GM20000 (cell line): ENCODE measurements at places on chromosomes 16 and 17.

DNA sequence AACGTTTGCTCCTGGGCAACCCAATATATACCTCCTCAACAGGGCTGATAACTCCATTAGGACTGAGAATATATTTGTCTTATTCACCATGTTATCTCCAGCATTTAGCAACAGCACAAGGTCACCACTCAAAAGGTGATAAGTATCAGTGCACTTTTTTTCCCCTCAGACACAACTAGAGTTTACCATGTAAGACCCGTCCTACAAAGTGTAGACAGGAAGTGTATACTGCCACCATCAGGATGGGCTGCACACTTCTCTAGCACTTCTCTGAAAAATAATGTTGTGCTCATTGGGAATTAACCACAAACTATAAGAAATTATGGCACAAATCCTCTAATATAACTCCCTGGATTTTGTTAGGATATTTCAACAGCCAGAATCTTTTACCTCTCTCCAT is 5.7 kb upstream of the VAT1L start:
- no peak for DNase-seq

DNA sequence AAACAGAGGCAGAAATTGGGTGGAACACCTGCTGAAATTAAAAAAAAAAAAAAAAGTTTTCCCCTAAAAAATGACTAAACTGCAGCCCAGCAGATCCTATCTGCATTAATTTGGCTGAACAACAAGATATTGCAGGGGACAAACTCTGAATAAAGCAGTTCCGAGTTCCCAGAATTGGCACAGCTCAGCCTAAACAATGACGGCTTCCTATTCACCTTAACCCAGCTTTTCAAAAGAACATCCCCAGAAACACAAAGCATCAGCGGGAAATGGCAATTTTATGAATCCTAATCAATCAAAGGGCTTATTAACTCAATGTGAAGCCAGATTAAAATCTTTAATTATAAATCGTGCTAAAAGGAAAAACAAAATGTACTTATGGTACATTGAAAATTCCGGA is 497.8 kb upstream of the ZFHX3 start:
- DNase-seq, result no peak

DNA sequence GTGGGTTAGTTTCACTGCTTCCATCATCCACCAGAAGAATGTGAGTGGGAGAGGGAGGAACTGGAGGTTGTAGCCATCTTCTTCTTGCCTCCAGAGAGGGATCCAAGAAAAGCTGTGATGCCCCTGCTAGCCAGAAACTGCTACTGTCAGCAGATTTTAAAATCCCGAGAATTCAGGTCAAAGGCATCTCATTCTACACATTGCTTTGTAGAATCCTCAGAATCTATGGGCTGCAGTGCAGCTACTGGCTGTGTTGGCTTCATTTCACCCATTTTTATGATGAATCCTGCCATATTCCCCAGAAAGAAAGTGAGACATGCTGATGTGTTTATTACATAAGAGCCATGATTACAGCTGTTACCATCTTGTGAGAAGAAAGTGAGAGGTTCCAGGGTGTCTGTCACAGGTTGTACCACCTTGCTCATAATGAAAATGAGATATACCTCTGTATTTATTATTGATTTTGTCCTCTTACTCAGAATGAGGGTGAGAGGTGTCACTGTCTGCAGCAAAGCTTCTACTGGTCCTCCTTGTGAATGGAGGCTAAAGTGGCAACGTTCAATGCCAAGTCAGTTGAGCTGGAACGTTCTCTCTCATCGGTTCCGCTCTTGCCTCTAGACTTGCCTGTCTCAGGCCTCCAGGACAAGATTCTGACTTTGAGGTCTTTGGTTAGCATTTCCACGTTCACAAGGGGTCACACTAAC is 50.1 kb upstream of the MYH10 start:
- no peak for DNase-seq

GRCh38 chr16:10525214-10525825 is 55.1 kb downstream of the EMP2 start:
- DNase-seq, result no peak

DNA sequence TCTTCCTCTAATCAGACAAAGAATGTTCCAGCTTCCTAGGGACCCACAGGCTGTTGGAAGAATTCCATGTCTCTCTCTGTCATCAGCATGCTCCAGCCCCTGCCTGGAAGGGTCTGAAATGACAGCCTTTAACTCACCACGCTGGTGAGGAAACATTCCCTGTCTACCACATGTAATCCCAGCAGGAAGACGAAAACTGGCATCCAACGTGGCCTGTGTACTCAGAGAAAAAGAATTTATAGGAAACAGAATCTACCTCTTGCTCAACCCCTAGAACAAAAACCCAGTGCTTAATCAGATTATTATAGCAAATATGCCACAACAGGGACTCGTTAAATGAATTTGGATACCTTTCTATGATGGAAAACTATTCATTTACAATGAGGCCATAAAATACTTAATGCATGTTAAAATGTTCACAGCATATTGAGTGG is 147.3 kb upstream of the FOXF1 start:
- no peak for DNase-seq

- DNase-seq, result no peak
Measured at GRCh38 chr16:23079675-23080301, 69.5 kb downstream of the USP31 start.

DNA sequence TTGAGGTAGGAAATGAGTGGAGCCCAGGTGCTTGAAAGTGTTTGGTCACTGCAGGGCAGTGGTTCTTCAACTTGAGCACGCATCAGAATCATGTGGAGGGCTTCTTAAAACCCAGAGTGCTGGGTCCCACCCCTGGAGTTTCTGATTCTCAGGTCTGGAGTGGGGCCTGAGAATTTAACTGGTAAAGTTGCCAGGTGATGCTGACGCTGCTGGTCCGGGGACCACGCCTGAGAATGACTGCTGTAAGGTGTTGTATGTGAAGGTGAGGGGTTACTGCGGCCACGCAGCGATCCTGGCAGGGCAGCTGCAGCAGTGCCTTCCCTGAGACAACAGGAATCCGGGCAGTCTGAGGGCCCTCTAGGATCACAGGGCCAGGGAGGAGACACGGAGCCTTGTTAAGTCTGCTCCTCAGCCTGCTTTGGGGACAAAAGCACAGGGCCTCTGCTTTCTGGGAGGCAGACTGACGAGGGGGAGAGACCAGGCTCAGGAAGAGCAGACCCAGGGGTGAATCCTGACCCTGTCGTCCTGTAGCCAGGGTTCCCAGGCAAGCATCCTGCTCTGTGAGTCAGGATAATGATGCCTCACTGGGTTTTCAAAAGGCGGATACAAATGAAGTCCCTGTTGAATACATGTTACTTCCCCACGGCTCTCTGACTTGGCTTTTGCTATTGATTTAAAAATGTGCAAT is 16.2 kb downstream of the CCDC42 start:
- no peak for DNase-seq

- DNase-seq, result no peak
Measured at GRCh38 chr17:74950207-74950606, 14.5 kb downstream of the OTOP3 start.

DNA sequence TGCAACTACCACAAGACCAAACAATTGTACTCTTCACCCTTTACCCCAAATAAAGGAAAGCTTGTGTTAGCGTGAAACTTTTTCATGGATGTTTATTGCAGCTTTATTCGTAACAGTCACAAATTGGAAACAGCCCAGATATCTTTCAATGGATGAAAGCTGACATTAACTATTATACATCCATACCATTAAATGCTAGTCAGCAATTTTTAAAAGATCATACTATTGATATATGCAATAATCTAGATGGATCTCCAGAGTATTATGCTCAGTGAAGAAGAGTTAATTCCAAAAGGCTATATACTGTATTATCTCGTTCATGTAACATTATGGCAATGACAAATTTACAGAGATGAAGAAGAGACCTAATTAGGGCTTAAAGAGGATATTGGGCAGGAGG is 1491.2 kb upstream of the CDH8 start:
- DNase-seq, result no peak

- no peak for DNase-seq
Measured at GRCh38 chr17:28896491-28896883, 1.0 kb downstream of the FLOT2 start.

- DNase-seq, result no peak
Measured at GRCh38 chr17:72519598-72519936, 398.7 kb downstream of the SOX9 start.

- no peak for DNase-seq
Measured at GRCh38 chr16:11152677-11153331, 103.2 kb downstream of the SOCS1 start.

DNA sequence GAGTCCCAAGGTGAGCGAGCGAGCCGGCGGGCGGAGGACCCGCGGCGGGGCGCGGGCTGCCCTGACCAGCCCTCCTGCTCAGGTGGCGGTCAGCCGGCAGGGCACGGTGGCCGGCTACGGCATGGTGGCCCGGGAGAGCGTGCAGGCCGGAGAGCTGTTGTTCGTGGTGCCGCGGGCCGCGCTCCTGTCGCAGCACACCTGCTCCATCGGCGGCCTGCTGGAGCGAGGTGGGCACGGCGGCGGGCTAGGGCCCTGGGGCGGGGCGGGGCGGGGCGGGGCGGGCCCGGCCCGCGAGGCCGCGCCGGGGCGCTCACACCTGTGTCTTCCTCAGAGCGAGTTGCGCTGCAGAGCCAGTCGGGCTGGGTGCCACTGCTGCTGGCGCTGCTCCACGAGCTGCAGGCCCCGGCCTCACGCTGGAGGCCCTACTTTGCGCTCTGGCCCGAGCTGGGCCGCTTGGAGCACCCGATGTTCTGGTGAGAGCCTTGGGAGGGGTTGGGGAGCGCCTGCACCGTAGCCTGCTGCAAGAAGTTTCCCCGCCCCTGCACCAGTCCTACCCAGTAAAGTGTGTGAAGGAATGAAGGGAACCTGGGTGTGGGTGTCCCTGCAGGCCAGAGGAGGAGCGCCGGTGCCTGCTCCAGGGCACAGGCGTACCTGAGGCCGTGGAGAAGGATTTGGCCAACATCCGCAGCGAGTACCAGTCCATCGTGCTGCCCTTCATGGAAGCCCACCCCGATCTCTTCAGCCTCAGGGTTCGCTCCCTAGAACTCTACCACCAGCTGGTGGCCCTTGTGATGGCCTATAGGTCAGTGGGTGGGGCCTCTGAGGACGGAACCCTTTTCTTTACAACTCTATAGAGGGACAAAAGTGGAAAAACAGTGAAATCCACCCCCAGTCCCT is 802 bp downstream of the SETD6 start:
- DNase-seq, result peak; percentile 73

GRCh38 chr16:85018529-85019236 is 7.3 kb upstream of the ZDHHC7 start:
- DNase-seq, result no peak

DNA sequence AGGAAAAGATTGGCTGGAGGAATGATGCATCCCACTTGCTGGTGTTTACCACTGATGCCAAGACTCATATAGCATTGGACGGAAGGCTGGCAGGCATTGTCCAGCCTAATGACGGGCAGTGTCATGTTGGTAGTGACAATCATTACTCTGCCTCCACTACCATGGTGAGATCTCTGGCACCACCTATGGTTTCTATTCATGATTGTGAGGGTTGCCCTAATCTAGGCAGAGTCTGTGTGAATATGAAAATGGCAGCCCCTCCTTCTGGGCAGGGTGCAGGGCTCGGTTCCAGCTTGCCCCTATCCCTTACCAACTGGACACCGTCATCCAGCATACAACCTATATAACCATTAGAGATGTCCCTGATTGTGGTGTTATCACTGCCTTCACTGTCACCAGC is 33.4 kb downstream of the ITGB3 start:
- DNase-seq, result no peak

DNA sequence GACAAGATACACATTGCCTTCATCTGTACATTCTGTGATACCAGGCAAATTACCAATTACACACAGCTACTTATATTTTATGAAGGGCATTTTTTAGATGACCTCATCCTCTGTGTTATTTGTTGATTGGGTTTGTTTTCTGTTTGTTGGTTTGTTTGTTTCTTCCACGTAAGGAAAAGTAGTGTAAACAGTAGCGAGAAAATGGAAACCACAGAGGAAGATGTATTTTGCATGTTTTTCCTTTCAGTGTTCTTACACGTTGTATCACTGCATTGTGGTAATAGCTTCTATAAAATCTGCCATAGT is 12.9 kb downstream of the C17orf58 start:
- DNase-seq, result no peak

GRCh38 chr16:67736858-67737257 is 17.7 kb upstream of the GFOD2 start:
- no peak for DNase-seq

- DNase-seq, result peak; percentile 37
Measured at GRCh38 chr16:11796227-11797165, 562 bp downstream of the ZC3H7A start.

- no peak for DNase-seq
Measured at GRCh38 chr17:60102632-60103096, 23.9 kb upstream of the HEATR6 start.

DNA sequence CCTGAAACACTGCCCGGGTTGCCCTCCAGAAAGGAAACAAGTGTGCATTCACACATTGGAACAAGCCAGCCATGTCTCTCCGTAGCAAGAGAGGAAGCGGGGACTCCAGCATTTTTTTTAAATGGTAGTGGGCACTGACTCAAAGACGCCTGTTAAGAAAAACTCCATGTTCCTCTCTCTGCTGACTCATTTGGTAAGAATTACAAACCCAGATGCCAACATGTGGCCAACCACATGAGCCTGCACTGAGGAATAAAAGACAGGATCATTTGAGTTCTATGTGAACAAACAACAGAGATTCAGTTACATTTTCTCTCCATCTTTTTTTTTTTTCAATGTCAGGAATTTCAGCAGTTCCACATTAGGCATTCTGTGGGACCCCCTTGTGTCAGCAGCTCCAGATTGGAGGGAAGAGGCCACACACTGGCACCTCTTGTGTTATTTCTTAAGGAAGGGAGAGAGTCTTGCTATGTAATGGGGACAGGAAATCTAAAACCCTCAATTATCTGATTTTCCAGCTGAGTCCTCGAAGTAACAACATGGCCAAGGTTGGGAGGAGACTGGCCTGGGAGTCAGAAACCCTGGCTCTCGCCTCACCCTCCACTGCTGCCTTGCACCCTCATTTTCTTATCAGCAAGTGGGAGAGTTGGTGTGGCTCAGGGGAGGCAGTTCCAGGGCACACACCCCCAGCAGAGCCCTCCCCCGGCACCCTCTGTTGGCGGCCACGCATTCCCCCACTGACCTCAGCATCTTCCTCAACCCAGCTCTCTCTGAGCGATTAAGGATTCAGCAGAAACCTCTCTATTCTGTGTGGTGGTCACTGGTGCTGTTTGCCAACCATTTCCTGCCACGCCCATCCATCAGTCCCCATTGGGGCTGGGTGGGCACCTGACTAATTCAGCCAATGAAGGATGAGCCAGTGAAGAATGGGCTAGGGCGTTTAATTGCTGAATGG is 173.0 kb downstream of the FOXL1 start:
- no peak for DNase-seq

GRCh38 chr17:1000597-1001461 is 3.9 kb downstream of the TIMM22 start:
- no peak for DNase-seq

GRCh38 chr17:78727057-78727456 is 55.0 kb downstream of the CYTH1 start:
- DNase-seq, result no peak

- peak; percentile 66 for DNase-seq
Measured at GRCh38 chr17:74369221-74369620, 1.9 kb downstream of the GPR142 start.

DNA sequence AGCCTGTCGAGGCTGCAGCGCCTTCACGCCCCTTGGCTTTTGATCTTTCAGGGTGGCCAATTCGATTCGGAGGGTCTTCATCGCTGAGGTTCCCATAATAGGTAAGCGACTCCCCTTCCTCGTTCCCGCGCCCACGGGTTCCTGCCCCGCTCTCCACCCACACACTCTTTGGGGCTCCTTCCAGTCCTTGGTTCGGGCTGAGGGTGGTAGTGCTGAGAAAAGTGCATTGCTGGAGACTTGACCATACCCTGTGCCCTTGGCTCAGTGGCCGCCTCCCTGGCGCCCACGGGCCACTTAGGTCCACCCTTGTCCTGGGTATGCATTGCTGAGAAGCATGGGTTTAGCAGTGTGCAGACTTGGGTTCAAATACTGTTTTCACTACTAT is 491 bp downstream of the POLR2C start:
- DNase-seq, result no peak
